ENCODE measurements at places on chromosomes 7 and 10. TPM values are rescaled to one million over a fixed set of nuclear protein-coding genes. Genes with fewer than 3 reads are reported as not detected.
A peak's percentile ranks its signal among the peaks of the same experiment; 100 is the strongest.

PTPN20 gene
- total RNA-seq = 9.1 TPM

DNA sequence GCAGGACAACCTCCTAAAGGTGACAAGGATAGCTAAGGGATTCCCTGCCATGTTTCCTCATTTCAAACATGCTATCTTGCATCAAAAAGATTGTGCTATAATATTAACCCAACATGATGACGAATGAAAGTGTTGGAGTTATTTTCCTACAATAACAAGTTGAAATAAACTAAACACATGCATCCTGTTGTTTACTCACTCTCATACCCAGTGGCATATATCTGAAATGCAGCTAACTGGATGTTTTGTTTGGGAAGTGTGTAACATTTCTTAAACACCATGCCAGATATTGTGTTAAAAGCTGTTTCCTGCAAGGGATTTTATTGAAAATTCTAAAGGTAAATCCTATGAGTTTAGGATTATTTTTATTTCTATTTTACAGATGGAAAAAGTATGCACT is 139.6 kb downstream of the TFPI2 start:
- no peak for DNase-seq

DNA sequence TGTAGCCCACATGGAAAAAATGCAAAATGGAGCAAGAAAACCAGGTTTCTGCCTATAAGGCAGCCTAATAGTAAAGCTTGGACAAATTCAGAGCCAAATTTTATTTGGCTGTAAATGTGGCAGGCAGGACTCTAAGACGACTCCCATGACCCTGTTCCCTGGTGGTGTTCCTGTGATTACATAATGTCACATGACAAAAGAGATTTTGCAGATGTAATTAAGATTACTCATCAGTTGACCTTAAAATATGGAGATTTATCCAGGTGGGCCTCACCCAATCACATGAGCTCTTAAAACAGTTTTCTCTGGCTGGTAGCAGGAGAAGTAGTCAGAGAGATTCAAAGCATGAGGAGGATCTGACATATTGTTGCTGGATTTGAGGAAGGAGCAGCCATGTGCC is 303.1 kb upstream of the IMMP2L start:
- DNase-seq = no peak

DNA sequence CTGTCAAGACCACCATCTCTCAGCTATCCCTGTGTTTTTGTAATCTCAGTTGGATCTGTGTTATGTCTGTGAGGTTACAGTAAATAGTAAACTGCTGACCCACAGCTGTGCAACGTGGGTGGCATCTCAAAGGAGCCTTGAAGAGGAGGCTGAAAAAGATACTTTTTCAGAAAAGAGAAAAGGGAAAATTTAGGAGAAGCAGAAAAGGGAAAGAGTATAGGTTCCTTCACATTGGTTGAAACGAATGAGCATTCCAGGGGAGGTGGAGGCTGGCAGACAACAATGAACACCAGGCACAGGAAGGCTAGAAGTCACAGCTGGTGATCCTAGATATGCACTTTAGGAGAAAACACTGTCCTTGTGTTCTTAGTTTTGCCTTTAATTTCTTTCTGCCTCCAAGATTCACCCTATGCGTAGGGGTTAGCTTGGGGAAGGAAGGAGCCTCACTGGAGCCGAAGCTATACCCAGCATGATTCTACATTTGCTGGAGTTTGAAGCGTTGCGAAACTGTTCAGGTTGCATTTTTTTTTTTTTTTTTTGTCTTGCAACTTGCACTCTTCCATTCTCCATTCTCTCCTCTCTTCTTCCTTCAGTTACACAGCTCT is 18.3 kb downstream of the CPED1 start:
- no peak for DNase-seq

INHBA gene
- 97.8 TPM for total RNA-seq

GRCh38 chr10:33955676-33956075 is 621.2 kb upstream of the NRP1 start:
- DNase-seq = peak; percentile 8

DNA sequence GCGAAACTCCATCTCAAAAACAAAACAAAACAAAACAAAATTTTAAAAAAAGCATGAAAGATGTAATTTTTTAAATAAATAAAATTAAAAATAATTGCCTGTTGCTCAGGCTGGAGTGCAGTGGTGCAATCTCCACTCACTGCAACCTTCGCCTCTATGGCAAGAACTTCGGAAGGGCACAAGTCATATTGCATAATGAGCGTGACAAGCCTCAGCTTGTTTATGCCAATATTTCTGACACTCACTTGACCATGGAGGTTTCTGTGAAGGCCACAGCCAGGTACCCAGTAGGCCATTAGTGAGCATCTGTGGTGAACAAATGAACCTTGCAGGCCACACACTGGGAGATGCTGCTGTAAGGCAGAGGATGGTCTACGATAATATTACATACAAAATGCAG is 106.1 kb upstream of the KMT2C start:
- DNase-seq = no peak

DNA sequence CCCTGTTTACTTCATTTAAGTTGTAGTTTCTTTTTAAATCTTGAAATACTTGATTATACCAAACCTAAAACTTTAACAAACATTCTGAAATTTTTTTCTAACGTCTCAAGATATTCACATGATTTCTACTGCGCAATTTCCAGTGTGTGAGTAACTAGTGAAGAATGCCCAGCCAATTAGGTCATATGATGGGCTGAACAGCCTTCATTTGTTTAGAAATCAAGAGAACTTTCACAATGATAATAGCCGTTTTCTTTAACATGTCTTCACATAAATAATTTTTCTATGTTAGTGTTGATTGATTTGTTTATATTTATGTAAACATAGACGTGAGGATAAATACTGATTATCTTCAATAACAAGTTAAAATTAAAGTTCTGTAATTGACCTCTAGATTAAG is 21.8 kb downstream of the STAM start:
- DNase-seq = peak; percentile 69

DNA sequence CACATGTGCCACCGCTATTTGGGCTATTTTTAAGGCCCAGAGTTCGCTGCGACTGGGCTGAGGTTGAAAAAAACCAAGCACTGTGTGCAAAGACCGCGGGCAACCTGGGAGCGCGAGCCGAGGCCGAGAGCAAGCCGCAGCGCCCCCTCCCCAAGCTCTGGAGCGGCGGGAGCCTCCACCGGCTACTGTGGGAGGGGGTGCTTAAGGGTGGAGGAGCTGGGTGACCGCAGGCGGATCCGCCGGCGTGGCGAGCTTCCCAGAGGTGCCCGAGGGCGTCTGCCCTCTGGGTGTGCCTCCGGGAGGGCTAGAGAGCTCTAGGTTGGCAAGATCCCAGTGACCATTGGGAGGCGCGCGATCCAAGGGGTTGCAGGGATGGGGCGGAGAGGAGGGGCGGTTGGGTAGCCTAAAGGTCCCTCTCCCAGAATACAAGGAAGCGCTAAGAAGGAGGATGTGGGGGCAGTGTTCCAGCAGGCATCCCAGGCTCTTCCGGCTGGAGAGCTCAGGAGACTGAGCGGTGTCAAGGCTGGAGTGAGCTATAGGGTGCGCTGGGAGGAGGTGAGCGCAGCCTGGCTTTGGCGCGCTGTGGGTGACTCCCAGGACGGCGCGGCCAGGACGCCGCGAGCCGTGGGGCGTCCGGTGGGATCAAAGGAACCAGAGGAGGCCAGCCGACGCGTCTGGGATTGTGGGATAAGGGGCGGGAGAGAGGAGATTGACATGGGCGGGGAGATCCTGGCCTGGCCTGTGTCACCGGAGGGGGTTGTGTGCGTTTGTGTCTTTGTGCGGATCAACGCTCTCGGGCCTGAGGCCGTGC is 8.0 kb downstream of the DLX5 start:
- peak; percentile 92 for DNase-seq

- no peak for DNase-seq
Observed at GRCh38 chr7:142313528-142313927, 55.7 kb upstream of the PRSS58 start.

GRCh38 chr7:112381311-112382091 is 68.8 kb upstream of the IFRD1 start:
- DNase-seq = no peak

GRCh38 chr10:128973221-128973620 is 493.8 kb upstream of the MGMT start:
- no peak for DNase-seq

GRCh38 chr7:87507446-87507845 is 32.0 kb upstream of the ABCB4 start:
- no peak for DNase-seq

- peak; percentile 56 for DNase-seq
Observed at GRCh38 chr10:97550336-97551149, 22.0 kb upstream of the ANKRD2 start.

GRCh38 chr10:104577861-104578521 is 63.1 kb upstream of the SORCS3 start:
- DNase-seq = no peak

GRID2IP gene
- not detected for total RNA-seq

- peak; percentile 75 for DNase-seq
Observed at GRCh38 chr7:2924866-2925840, 81.0 kb upstream of the GNA12 start.

DNA sequence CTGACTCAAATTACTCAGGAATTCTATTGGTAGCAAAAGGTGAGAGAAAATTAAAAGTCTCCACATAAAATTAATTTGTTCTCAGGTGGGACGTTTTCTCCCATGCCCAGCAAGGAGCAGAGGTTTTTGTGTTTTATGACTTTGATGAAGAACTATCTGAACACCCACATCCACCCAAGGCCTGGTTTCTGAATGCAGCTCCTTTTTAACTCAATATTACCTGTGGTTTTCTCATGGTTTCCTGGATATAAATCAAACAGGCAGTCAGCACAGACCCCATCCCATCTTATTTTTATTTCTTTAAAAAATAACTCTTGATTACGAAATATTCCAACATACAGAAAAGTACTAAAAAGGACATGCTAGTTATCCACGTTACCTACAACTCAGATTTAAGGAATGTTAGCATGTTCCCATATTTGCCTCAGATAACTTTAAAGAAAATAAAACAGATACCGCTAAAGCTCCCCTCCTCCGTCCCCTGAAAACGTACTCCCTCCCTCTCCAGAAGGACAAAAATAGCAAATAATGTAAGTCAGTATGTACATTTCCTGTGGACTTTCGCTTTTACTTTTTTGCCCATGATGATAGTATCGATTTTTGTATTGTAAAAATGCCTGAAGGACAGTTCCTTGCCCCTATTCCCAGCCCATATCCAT is 43.4 kb downstream of the GLI3 start:
- no peak for DNase-seq

DNA sequence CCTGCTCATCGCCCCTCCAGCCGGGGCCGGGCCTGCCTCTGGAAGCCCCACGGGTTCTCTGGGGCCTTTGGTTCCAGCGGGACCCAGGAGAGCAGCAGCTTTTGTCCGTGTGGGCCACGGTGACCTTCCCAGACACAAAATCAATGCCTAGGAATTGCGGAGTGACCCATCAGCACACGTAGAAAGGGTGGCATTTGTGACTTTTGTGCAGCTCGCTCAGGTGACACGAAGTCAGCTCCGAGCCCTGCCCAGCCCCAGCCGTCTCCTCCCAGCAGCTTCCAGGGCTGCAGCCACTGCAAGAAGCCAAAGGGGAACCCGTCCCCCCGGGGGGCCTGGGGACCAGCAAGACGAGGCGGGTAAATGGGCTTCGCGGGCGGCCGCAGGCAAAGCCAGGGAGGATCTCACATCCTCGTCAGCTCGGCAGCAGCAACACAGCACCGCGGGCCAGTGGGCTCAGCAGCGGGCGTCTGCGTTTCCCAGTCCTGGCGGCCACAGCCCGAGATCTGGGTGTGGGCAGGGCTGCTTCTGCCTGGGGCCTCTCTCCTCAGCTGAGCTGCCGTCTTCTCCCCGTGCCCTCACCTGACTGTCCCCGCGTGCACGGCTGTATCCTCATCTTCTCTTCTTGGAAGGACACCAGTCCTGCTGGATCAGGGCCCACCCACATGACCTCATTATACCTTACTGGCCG is 88.5 kb downstream of the PAXIP1 start:
- no peak for DNase-seq

ANKRD1 gene
- 27.7 TPM for total RNA-seq

DNA sequence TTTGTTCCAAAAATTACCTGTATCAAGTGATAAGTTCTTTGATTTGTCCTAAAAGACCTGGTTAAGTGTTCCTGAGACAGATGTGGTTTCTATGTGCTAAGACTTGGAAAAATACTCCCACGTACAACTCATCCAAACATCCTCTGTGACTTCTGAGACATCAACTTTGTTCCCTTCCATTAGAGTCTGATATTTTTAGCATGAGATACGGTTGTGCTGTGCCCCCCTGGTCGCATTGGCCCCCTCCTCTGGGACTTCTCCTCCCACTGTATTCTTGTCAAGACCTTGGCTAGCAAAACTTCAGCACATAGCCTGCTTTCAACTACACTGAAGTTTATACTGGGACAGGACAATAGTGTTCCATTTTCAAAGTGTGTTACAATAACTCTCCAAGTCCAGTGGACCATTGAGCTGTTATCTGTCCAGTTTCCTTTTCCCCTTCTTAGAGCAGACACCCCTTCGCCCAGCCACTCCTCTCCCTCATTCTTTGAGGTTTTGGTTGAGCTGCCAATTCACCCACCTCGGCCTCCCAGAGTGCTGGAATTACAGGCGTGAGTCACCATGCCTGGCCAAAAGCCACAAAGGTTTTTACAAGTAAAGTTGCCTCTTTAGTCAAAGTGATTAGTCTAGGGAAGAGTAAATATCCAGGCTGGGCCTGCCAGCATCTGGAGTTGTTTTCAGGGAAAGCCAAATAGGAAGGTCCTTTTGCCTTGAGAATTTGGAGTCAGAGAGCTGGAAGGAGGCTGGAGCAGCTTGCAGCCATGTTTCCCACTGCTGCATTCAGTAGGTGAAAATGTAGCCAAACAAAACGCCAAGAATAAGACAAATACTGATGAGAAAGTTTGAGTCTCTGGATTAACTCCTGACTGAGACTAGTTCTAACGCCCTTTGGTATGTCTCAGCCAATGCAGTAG is 17.8 kb upstream of the PDLIM1 start:
- DNase-seq = peak; percentile 70

LUC7L2 gene
- total RNA-seq = 48.9 TPM

BAZ1B gene
- 58.3 TPM for total RNA-seq

GRCh38 chr7:7438851-7439250 is 96.8 kb downstream of the COL28A1 start:
- peak; percentile 89 for DNase-seq

ADRA2A gene
- total RNA-seq = 0.29 TPM

GJD4 gene
- under 0.01 TPM for total RNA-seq

GNAI1 gene
- total RNA-seq = 42.1 TPM

AS3MT gene
- 6.2 TPM for total RNA-seq
